ENCODE measurements at places on chromosomes 6 and 20.
A peak's percentile ranks its signal among the peaks of the same experiment; 100 is the strongest.

DNA sequence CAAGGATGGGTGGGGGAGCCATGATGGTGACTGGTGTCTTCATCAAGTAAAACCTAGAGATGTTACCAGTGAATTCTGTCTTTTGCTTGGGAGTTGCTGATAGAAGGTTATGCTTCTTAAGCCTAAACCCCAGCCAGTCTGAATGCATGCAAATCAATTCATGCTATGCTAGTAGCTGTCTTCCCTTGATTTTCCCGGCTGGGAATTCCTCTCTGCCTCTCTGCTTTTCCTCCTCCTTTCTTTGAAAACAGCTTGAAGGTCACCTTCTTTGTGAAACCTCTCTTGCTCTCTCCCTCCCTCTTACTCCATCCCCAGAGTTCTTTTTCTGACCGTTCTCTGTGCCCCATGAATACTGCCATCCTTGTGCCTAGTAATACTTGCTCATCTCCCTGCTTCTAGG, 58.9 kb downstream of the TMEM200A start:
- no peak for DNase-seq

DNA sequence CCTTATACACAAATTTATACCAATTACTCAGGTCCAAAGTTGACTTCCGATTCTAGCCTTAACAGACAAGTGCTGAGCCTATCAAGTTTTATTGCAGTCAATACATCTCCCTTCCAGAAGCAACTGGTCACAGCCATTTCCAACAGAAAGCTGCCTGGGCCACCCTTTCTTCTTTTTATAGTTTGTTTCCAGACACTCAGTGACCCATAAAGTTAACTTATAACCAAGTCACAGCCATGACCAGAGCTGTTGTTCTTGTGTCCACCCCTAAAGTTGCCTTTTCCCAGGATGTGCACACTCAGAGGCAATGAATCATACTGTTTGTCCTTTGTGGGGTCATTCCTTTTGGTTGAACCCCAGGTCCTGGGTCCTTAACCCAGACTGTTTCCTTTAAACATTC, 89.9 kb downstream of the CD83 start:
- no peak for DNase-seq

GRCh38 chr20:53330601-53331140, 263.0 kb downstream of the ZNF217 start:
- no peak for DNase-seq

DNA sequence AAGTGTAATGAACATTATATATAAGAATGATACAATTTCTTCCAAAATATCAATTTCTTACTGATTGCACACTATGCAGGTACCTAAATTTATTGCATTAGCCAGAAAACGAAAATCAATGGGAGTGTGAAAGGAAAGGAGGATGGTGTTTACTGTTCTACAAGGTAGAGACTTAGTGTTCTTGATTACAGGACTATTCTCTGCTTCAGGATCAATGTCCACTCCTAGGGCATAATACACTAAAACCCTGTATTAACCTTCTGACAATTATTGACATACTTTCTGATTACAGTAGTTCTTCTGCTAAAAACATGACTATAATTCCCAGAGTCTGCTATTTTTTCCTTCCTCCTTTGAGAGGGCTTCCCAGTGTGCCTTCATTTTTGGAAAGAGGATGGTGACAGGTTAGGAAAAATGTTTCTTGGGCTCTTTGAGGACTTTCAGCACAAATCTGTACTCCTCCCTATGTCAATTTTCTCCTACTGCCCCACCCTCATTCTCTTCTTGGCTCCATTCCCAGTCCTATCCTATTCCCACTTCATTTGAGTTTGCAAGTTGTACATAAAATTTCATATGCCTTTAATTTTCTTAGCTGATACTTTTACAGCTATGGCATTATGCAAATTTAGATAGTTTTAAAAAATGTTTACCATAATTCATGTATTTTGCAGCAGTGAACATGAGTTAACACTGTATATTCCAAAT, 278.9 kb downstream of the CENPW start:
- DNase-seq, result no peak

DNA sequence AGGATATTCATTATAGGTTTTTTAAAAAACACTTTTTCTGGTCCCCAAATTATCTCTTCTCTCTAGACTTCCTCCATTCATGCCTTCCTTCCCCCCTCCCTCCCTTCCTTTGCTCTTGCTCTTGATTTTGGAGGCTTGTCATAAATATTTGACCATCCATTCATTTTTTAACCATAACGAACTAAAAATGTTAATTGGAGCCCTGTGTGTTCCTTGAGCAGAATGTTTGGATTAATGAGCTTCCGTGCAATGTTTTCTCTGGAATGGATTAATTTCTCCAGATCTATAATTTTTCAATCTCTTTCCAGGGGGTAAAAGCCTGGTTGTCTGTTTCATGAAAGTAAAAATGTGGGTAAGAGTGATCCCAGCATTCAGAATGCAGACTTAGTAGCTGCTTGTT, 155.5 kb downstream of the ESR1 start:
- DNase-seq, result no peak

- DNase-seq, result peak; percentile 84
Measured at GRCh38 chr6:14210663-14211561, 93.3 kb downstream of the CD83 start.

GRCh38 chr6:21748343-21749056, 154.9 kb downstream of the SOX4 start:
- no peak for DNase-seq

DNA sequence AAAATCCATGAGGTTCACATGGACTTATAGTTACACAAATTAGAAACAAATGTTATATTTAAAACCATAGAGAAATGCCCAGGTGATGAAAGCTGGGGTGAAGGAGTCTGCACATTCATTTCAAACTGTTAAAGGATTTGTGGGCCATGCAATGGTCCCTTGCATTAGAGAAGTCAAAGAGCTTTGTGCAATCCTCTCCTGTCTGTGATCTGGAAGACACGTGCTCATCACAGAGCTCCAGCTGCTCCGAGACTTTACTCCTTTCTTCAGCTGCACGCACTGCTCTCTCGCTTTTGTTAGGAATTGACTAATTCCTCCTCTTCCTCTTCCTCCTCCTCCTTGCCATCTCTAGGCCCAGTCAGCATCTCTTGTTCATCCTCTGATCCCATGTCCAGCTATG, 4.1 kb upstream of the AIF1 start:
- DNase-seq, result no peak

DNA sequence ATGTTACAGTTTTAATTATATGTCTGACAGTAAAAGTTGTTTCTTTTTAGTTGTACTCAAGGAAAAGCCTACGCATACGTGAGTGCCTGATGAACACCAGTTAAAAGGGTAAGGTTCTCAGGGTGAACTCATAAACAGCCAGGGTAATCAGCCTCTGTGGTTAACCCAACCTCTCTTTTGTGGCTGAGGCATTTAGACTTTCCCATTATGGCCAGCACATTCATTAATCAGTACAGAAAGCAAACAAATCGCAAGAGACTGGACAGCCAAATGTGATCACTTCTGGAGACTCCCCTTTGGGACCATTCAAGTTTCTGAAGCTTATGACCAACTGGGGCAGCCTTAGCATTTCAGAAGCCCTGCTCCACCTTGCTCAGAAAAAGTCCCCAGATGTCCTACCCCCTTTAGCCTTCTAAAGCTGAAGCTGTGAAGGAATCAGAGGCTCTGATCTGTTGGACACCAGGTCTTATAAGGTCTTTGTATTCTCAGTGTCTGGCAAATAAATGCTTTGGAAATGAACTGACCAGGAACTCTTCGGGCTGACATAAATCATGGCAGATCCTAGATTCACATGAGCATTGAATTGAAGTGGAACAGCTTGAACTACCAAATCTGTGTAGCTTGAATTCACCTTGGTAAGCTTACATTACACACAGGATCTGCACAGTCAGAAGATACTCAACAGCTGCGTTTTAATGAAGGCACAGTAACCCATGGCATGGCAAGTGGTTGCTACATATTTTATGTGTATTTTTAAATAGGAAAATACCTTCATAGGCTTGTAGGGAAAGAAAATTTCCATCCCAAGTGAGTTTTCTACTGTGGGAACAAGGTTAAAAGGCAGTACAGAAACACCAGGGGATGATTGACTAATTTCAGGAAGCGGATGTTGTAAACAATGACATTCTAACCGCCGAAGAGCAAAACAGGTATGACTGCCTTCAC, 18.7 kb downstream of the IL20RA start:
- no peak for DNase-seq

GRCh38 chr20:21234806-21235483, 68.2 kb upstream of the XRN2 start:
- DNase-seq, result no peak

GRCh38 chr20:31836853-31837608, 8.4 kb downstream of the FOXS1 start:
- no peak for DNase-seq

DNA sequence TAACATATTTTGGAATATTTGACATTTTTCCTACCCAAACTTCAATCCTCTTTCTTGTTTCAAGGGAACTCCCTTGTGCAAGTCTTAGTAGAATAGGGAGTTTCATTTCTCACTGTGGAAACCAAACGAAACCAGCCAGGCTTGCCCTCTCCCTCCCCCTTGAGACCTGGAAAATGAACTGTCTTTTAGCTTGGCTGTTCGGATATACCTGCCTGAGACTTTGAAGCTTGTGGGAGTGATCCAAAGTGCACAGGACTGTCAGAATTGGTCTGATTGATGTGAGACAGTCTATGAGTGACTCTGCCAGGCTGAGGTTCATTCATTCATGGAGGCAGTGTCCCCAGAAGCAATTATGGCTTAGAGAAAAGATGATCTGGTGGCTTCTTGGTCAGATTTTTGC, 388.1 kb downstream of the EPM2A start:
- DNase-seq, result no peak

GRCh38 chr6:161446296-161446925, 172.6 kb upstream of the AGPAT4 start:
- no peak for DNase-seq

GRCh38 chr20:42603655-42604054, 586.1 kb downstream of the PTPRT start:
- DNase-seq, result no peak

GRCh38 chr6:110581679-110582078, 105.3 kb upstream of the SLC22A16 start:
- no peak for DNase-seq

- DNase-seq, result no peak
Measured at GRCh38 chr20:1526896-1527295, 30.6 kb downstream of the SIRPD start.

DNA sequence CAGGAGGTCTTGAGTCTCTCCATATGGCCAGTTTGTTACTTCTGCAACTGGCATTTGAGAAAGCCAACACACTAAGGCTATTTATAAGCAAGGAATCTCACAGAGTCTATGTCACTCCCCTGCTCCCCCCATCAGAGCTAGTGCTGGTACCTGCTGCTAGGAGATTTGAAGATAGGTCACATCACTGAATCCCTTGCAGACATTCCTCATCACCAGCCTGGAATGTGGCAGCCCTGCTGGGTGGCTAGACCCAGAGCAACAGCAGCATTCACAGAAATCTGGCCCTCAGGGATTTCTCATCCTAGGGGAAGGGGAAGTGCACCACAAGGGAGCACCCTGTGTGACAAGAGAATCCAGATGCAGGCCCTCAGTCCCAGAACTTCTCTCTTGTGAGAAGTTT, 672.1 kb downstream of the HACE1 start:
- DNase-seq, result no peak

DNA sequence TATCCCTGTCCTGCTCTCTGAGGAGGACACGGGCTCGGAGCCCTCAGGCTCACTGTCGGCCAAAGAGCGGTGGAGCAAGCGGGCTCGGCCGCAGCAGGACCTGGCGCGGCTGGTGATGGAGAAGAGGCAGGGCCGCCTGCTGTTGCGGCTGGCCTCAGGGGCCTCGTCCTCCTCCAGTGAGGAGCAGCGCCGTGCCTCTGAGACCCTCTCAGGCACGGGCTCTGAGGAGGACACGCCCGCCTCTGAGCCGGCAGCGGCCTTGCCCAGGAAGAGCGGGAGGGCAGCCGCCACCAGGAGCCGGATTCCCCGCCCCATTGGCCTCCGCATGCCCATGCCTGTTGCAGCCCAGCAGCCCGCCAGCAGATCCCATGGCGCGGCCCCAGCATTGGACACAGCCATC, 14.2 kb upstream of the SLC22A7 start:
- DNase-seq, result no peak
